H9 (cell line): ENCODE measurements at places on chromosomes 12 and 14. TPM values are rescaled to one million over a fixed set of nuclear protein-coding genes. Genes with fewer than 3 reads are reported as not detected.

Gene WIF1
- 0.42 and 0.98 TPM in 2 replicates for total RNA-seq

Gene FLVCR2
- total RNA-seq, result 6.1 and 7.1 TPM in 2 replicates

Gene PPFIA2
- 0.39 and 1.3 TPM in 2 replicates for total RNA-seq

Gene IL26
- total RNA-seq, result not detected in 2 replicates

Gene KRT84
- total RNA-seq, result not detected in 2 replicates

Gene KLRC4
- not detected in 2 replicates for total RNA-seq

Gene TAS2R30
- total RNA-seq, result 1.5 and 2.0 TPM in 2 replicates

Gene TCL1B
- 3.6 and 3.8 TPM in 2 replicates for total RNA-seq

Gene SLC25A47
- total RNA-seq, result 0.13 TPM in 1 of 2 replicates, not detected in the other

Gene AP1G2
- total RNA-seq, result 107 and 121 TPM in 2 replicates

Gene ERBB3
- 51.2 and 56.5 TPM in 2 replicates for total RNA-seq

Gene RNF31
- total RNA-seq, result 67.8 and 87.3 TPM in 2 replicates

Gene CIROP
- total RNA-seq, result not detected in 2 replicates

Gene ZBTB42
- total RNA-seq, result 5.9 and 6.1 TPM in 2 replicates

Gene GRIN2B
- 0.02 and 0.13 TPM in 2 replicates for total RNA-seq

Gene KRT83
- not detected in 2 replicates for total RNA-seq

Gene CCDC177
- 6.1 and 6.2 TPM in 2 replicates for total RNA-seq

Gene GYS2
- total RNA-seq, result not detected in 2 replicates

Gene USP30
- total RNA-seq, result 6.3 and 7.8 TPM in 2 replicates

Gene SMCO2
- 0.20 TPM in 2 replicates for total RNA-seq

Gene GPR68
- total RNA-seq, result 0.07 and 0.33 TPM in 2 replicates

Gene KRT74
- total RNA-seq, result not detected in 2 replicates

Gene WNT5B
- total RNA-seq, result 0.61 and 1.5 TPM in 2 replicates

Gene AVPR1A
- total RNA-seq, result 0.13 and 0.22 TPM in 2 replicates

Gene PPP4R4
- 3.9 and 5.1 TPM in 2 replicates for total RNA-seq

Gene MGAT4C
- 1.3 and 2.1 TPM in 2 replicates for total RNA-seq

Gene PTGDR
- not detected in 2 replicates for total RNA-seq

Gene CLEC4C
- total RNA-seq, result 0.26 TPM in 2 replicates

Gene AKAP5
- 2.3 and 2.5 TPM in 2 replicates for total RNA-seq

Gene HNRNPA1
- total RNA-seq, result 3,193 and 3,242 TPM in 2 replicates

Gene SLC35F4
- total RNA-seq, result not detected in 2 replicates

Gene VWF
- 0.17 and 0.35 TPM in 2 replicates for total RNA-seq

Gene RPGRIP1
- 0.07 and 0.59 TPM in 2 replicates for total RNA-seq

Gene NAV3
- total RNA-seq, result 0.81 and 3.0 TPM in 2 replicates

Gene RD3L
- total RNA-seq, result not detected in 2 replicates

Gene WNT1
- total RNA-seq, result not detected in 2 replicates

Gene KRT86
- not detected in 2 replicates for total RNA-seq

Gene FAM186B
- total RNA-seq, result 0.42 and 0.46 TPM in 2 replicates

Gene TAS2R20
- total RNA-seq, result 0.88 and 1.3 TPM in 2 replicates

Gene NEUROD4
- not detected in 2 replicates for total RNA-seq

Gene SRRM4
- 1.1 and 1.4 TPM in 2 replicates for total RNA-seq

Gene KRT2
- not detected in 2 replicates for total RNA-seq

Gene SMOC1
- total RNA-seq, result 0.68 and 0.72 TPM in 2 replicates

Gene PROX2
- total RNA-seq, result not detected in 2 replicates

Gene RERG
- total RNA-seq, result 0.18 TPM in 1 of 2 replicates, not detected in the other

Gene OVCH1
- not detected in 2 replicates for total RNA-seq

Gene RASSF9
- 0.04 TPM in 2 replicates for total RNA-seq

Gene PDZRN4
- total RNA-seq, result not detected in 2 replicates

Gene FOXG1
- 0.07 and 0.11 TPM in 2 replicates for total RNA-seq

Gene NUBPL
- total RNA-seq, result 10.7 and 14.8 TPM in 2 replicates

Gene ARHGAP9
- total RNA-seq, result 3.7 and 4.4 TPM in 2 replicates

Gene FERMT2
- total RNA-seq, result 128 and 136 TPM in 2 replicates

Gene GRIP1
- total RNA-seq, result 16.5 and 19.5 TPM in 2 replicates

Gene MAP4K5
- 42.7 and 43.9 TPM in 2 replicates for total RNA-seq

Gene TRPV4
- total RNA-seq, result 4.9 TPM in 2 replicates

Gene GARIN6
- total RNA-seq, result not detected in 2 replicates
